Stimulated activated CD4-positive, alpha-beta T cell treated with anti-CD3 and anti-CD28 coated beads, TNF-alpha, amount 100 ng/mL, for 48 hours (primary cell): ENCODE measurements at places on chromosomes 12 and 14.

GRCh38 chr14:33781236-33781635 is 169.6 kb downstream of the EGLN3 start:
- no peak for DNase-seq

DNA sequence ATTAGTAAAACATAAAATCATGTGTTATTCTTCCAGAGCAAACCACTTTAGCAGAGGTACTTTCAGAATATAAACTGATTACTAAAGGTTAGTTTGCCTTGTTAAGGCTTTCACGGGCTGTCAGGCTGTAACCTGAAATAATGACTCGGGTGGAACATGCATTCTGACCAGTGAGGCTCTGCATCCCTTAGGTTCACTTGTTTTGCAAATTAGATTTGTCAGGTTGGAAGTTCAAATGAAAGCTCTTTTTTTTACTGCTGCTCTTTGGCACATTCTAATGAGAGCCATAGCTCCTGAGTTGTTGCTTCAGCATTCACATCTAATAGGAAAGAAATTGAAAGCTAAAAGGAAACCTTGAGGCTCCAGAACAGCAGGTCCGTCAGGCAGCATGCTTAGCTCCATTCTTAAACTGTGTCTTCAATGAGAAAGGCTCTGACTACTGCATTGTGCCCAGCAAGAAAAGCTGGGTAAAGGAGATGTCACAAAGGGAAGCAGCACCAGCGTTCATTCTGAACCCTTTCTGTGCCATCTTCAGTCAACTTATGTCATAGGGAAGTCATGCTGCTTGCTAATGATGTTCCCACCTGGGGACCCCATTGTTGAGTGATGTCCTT is 445.5 kb upstream of the FBXO33 start:
- no peak for DNase-seq

- no peak for DNase-seq
Measured at GRCh38 chr12:71567537-71567936, 96.1 kb downstream of the ZFC3H1 start.

DNA sequence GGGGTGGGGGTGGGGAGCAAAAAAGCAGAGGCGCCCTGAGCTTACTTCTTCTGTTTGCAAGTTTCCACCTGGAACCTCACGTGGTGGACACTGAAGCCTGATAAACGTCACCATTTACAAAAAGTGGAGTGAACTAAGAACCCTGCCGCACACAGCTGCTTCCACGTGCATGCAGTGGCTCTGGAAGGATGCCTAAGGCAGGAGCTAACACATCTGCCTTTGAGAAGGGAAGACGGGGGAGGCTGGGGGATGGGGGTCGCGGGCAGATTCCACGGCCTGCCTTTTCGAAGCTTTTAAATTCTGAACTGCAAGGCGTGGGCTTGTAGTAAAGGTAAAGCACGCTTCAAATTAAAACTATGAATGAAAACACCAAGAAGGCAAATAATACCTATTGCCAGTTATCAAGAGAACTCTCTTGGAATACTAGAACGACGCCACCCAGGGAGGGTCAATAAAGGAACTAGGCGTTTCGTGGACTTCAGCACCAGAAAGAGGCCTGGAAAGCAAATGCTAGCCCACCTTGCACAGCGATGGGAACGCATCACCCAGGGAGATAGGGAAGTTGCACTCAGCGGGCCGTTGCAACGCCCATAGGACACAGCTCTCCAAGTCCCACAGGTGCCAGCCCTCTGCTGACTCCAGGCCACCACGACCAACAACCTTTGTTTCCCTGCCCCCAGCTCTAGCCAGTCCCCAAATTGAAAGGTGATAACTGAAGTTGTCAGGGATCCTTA is 61.8 kb downstream of the TESC start:
- no peak for DNase-seq

DNA sequence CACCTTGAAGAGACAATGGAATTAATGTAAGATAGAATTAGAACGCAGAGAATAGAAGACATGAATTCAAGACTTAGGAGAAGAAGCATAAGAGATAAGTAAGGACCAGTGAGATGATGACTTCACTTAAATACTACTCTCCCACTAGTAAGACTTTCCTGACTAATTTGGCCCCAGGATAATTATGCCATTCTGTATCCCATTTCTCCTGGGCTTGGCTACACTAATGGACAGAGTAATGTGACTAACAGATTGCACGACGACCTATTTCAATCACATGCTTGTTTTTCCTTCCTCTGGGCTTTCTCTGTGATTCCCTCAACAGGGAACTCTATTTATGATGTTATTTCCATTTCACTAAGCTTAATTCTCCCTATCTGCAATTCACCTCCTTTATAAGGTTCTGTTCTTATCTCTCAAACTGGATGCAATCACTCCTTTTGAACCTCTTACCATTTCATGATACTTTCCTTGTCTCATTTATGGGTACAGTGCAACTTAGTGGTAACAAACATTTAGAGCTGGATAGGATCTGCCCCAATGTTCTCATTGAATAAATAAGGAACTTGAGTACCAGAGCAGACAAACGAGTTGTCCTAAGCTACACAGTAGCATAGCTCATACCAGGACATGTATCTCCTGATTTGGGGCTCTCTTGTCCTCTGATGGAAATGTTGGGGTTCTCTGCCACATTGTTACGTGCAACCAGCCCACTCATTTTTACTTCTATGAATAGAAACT is 102.7 kb downstream of the BTG1 start:
- no peak for DNase-seq

DNA sequence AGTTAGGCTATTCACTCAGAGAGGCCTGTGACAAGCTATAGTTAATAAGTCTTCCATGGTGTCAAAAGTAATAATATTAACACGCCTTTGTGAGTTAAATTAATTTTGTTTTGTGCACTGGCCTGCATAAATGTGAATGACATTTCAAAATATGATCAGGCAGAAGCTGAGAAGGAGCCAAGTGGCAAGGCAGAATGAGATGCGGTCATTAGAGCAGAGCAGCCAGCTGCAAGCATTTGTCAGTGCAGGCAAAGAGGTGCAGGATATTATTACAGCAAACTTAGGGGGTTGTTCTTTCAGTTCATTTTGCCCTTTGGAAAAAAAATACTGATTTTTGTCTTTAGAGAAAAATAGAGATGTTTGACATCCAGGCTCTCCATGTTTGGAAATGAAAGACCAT is 364.5 kb downstream of the PAWR start:
- no peak for DNase-seq

GRCh38 chr12:23055004-23055403 is 430.0 kb downstream of the ETNK1 start:
- DNase-seq, result no peak

DNA sequence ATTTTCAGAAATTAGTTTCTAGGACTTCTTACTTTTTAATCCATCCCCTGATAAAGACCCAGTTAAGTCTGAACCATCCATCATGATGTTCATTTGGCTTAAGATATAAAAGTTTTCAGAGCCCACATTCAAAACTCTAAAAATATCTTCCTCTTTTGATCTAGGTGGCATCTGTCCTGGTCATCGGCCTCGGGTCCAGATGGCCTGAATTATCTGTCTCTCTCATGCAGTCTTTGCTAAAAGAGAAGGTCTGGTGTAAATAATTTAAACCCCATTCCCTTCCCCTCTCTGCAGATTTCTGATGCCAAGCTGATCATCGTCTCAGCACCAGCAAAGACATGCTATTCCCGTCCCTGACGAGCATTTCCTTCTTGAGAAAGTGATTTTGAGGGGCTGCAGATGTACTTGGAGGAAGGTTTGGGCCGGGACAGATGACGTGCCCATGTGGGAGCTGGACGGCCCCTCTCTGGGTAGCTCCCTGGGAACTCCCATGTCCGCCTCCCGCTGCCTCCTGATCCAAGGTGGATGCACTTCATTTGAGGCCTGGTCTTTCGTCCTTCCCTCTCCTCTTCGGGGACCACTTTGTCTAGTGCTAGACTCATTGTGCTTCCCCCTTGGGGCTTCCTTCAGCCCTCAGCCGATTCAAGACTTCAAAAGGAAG is 173.0 kb upstream of the PRMT8 start:
- no peak for DNase-seq

- DNase-seq, result no peak
Measured at GRCh38 chr14:70357557-70357956, 1.9 kb downstream of the COX16 start.

GRCh38 chr14:44895716-44896115 is 66.0 kb downstream of the KLHL28 start:
- DNase-seq, result no peak

DNA sequence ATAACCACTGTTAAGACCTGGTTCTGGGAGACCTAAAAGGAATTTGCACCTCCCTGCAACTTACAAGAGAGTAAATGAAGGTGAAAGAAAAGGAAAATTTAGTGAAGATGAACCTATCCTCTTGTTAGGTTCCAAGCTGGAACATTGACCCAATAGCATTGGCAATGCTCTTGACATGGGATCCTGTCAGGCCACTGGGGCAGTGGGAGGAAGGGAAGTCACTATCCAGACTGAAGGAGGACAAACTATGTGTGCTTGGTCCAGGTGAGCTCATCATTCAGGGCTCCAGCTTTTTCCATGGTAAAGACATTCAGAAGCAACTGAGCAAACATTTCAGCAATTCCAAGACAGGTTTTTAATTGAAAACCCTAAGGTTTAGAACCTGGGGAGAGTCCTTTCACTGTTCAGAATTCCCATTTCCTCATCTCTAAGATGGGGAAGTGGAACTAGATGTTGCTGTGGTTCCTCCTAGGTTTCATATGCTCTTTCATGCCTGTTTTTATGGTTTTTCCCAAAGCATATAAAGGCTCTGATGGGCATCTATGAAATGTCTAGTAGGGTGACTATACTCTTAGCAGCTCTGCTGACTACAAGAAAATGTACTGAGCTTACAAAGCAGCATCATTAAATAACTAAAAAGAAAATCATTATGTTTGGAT is 33.1 kb downstream of the MAPK1IP1L start:
- no peak for DNase-seq

GRCh38 chr12:57454566-57455373 is at the start of gene INHBE:
Gene INHBE, plus strand, starts transcription at chr12:57455307. Its CDS starts 230 bp downstream, at chr12:57455537.
- no peak for DNase-seq

DNA sequence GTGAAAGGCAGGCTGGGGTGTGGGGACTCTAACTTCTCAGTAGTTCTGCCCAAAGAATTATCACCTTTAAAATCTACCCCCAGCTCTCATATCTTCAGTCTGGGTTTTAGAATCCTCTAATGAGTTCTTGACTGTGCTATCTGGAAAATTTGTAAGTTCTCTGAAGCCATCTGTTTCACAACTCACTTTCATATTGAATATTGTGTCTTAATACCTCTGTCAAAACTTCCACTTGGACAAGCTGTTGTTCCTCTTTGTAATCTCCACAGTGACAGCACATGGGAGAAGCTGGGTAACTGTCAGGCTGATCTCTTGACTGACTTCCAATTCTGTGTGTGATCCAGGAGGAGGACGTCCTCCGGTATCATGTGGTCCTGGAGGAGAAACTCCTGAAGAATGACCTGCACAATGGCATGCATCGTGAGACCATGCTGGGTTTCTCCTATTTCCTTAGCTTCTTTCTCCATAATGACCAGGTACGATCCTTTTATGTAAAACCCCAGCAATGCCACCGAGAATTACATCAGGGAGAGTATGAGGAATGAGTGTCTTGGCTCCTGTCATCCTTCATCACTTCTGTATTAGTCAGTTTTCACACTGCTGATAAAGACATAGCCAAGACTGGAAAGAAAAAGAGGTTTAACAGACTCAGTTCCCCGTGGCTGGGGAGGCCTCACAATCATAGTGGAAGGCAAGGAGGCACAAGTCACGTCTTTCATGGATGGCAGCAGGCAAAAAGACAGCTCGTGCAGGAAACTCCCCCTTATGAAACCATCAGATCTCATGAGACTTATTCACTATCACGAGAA is 111.9 kb downstream of the STAB2 start:
- DNase-seq, result no peak

- no peak for DNase-seq
Measured at GRCh38 chr14:92353447-92353846, 30.5 kb downstream of the SLC24A4 start.

GRCh38 chr12:100718187-100718586 is 76.4 kb upstream of the ANO4 start:
- no peak for DNase-seq

DNA sequence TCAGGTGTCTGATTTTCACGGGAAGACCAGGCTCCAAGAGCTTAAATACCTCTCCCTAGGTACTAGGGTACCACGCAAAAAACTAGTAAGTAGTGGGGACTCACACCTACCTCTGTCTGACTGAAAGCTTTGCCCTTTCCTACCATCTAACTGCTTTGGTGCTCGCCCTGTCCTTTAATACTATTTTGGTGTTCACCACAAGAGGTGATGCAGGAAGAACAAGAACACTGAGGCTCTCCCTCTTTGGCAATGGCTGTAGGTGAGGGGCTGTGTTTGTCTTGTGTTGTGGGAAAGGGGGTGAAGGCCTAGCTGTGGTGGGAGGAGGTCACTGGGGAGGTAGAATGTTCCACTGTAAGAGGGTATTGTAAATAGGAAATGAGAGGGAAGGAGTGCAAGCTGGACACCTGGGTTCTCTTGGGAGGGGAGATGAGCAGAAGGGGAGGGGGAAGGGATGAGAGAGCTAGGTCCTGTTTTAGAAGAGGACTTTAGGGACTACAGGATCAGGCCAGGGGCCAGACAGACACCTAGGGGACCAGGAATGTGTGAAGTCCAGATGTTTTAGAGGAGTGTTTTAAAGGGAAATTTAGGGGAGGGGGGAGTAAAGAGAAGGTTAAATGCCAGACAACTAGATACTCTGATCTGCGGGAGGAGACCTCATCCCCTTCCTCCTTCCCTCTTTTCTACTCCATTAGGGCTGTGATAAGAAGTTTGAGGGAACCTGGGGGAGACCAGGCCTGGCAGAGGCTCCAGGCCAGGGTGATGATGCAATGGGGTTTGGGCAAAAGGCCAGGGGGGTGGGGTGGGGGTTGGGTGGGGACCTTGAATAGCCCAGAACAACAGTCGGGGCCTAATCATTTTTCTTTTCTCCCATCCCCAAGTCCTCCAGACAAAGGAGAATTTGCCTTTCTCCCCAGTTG is 2.1 kb downstream of the ITGA5 start:
- no peak for DNase-seq

DNA sequence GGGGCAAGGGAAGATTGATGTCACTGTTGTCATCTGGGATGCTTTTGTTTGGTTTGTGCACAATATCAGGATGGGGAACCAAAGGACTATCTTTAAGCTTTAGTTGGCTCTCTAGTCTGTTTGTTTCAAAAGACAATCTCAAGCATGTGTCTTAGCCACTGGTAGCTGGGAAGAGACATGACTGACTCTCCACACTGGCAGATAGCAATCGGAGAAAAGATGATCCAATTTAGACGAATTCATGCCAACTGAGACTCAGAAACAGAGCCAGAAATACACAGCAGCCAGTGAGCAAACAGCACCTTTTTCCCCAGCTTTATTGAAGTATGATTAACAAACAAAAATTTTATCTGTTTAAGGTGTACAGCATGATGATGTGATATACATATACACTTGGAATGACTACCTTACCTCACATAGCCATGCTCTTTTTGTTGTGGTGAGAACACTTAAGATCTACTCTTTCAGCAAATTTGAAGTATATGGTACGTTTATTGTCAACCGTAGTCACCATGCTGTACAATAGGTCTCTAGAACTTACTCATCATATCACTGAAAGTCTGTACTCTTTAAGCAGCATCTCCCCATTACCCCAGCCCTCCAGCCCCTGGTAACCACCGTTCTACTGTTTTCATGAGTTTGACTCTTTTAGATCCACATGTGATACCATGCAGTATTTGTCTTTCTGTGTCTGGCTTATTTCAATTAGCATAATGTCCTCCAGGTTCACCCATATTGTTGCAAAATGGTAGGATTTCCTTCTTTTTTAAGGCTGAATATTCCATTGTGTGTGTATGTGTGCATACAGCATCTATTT is 50.6 kb downstream of the DUSP16 start:
- no peak for DNase-seq
